AG08396 (cell line): ENCODE measurements at places on chromosomes 11 and 22.

DNA sequence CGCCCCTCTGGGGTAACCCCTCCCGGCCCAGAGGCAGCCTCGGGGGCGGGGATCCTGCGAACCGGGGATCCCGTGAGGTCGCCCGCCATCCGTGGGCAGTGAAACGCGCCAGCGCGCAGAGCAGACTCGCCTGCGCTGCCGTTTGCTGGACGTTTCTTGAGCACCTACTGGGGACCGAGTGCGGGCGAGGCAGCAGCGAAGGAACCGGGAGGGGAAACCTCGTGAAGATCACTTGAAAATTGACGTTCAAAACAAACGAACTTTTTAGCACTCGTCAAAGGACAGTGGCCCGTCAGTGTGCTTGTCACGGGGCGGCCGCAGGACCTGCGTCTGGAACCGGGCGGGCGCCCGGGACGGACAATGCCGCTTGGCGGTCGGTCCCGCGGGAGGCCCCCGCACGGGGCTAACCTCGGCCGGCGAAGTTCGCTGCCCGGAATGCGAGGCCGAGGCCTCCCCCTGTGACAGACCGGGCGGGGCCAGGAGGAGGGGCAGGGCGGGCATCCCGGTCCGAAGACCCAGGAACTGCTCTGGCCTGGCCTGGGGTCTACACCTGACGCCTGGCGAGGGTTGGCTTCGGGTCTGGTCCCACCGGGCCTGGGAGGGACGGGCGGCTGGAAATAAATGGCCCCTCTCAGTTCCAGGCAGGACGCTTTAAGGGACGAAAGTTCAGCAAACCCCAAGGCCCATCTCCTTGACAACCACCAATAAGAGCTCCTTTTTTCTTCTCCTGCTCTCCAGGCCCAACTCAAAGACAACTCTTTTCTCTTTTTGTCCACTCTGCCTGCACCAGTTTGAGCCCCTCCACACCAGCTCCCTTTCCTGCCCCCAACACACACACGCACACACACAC is 723 bp upstream of the SCUBE1 start:
- no peak for DNase-seq

DNA sequence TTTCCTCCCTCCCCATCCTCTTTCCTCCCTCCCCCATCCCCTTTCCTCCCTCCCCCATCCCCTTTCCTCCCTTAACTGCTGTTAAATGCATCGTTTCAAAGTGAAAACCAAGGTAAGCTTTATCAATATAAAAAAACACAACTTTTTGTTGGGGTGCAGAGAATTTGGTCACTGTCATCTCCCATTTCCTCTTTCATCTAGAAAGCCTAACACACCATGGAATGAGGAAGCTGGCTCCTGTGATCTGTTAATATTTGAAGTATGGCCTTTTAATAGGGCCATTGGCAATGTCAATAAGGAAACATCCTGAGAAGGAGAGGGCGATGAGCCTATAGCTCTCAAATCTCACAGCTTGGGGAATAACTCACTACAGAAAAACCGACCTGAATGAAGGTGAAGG is 7.0 kb downstream of the EXPH5 start:
- no peak for DNase-seq

DNA sequence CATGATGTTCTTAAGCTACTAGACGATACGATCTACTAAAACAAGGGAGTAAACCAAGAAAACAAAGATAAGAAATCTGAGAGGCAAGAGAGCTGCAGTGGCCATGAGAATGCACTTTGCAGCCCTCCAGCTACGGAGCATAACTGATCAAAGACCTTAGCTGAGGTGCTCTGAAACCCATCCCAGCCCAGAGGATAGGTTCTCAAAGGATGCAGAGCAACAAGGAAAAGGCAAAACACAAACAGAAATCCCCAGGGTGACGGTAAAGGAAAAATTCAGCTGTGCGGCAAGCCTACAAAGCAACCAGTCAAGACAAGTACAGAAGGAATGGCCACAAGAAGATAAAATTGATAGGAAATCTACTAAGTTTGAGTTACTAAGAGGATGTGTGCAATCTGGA is 32.5 kb upstream of the CFAP300 start:
- no peak for DNase-seq

DNA sequence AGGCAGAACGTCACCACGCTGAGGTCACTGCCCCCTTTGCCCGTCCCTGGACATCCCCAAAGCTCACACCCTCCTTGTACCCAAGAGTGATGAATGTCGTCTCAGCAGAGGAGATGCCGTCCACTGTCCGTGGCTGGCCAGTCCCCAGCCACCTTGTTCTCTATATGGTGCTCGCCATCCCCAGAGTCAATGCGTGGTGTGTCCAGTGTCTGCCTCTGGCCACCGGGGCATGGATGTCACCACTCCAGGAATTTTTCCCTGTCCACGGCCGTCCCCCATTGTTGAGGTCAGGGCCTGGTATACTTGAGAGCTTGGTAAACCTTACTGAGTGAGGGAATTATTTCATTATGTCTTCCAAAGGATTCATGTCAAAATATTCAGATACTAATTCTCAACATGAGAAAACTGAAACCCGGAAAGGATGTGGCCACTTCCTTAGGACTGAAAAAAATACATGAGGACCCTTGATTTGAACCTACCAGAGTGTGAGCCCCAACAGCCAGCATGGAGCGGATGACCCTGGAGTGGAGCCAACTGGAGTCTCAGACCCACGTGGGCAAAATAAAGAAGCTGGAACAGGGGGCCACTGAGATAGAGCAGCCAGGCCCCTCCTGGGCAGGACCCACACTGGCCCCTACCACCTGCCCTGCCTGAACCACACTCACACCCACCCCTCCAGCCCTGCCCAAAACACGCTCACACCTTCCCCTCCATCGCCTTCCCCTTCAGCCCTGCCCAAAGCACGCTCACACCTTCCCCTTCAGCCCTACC is 376.4 kb downstream of the BRD1 start:
- DNase-seq = no peak

DNA sequence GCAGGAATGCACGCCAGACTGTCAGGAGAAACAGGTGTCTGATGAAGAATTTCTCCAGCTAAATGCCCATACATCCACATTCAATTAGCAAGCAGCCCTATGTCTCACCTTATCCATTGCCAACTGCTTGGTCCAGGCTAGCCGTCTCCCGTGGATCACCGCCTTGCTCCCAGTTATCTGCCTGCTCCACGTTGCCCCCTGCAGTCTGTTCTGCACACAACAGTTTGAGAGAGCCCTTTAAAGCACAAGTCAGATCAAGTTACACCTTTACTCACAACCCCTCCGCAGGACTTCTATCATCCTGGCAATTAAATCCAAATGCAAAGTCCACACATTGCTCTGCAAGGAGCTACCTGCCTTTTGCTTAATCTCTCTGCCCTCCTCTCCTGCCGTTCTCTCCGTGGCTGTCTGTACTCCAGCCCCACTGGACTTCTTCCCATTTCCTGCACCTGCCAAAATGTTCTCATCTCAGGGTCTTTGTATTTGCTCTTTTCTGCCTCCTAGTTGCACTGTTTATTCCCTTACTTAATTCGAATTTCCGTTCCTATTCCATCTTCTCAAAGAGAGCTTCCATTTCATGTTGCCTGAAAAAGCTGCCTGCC is 185.3 kb upstream of the LARGE1 start:
- DNase-seq = no peak

GRCh38 chr11:17405232-17406005 is 17.0 kb upstream of the KCNJ11 start:
- peak; percentile 37 for DNase-seq

- no peak for DNase-seq
Observed at GRCh38 chr11:106369224-106369623, 291.8 kb downstream of the AASDHPPT start.

DNA sequence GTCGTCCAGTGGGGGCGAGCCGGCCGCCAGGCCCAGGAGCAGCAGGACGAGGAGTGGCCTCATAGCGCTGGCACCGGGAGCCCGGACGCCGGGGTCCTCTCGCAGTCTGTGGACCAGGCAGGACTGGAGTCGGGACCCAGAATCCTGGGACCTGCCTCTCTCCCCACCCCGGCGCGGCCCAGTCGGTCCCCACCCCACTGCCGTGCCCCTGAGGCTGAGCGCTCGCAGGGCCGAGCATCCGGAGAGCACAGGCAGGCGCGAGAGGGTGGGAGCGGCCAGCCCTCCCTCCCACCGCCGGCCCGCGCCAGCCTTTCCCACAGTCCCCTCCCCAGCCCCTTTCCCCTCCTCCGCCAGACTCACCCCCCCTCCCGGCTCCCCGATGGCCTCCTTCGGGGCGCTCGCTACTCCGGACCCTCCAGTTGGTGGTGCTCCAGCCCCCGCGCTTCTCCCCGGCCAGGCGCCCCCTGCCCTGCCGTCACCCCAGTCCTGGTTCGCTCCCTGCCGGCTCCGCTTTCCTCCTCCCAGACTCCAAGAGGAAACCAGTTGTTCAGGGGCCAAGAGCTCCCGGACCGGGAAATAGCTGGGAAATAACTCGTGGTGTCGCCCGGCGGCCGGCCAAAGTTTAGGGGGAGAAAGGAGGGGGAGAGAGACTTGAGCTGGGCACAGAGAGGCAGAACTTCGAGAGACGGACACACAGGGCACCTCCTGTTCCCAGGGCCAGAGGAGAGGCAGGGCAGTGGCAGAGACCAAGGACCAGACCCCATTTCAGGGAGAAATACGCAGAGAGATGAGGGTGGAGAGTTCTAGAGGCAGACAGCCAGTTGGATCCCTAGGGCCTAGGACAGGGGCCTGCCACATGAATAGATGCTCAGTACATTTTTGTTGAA is at the start of gene C1QTNF5:
TSS of gene C1QTNF5 (minus strand) at position 549 of the 887 bp plus-strand sequence. CDS start at position 63, 486 bp downstream.
- DNase-seq = peak; percentile 83
